ENCODE measurements at places on chromosomes 6 and 20.

DNA sequence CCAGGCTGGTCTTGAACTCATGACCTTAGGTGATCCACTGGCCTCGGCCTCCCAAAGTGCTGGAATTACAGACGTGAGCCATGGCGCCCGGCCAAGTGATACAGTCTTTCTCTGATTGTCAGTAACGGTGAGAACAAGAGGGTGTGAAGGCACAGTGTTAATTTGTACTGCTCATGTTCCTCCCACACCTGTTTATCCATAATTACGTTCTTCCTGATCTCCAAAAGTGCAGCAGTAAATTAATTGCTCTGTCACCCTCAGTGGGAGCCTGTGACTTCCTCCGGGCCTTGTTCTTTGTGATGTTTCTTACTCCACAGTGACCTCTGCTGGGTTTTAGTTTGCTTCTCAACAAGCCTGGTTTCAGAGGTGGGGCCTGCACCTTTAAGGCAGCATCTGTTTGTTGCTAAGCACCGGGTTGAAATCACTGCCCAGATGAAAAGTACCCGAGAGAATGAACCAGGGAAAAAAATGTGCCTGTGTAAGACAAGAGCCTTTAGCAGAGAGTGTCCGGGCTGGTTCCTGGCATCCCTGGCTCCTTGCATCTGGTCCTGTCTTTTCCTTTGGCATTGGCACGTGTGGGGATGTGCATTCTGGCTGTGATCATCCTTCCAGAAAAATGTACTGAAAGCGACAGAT, 89.1 kb upstream of the CLDN20 start:
- DNase-seq: peak; percentile 85

GRCh38 chr20:38515631-38516030, 43.0 kb downstream of the RALGAPB start:
- no peak for DNase-seq

DNA sequence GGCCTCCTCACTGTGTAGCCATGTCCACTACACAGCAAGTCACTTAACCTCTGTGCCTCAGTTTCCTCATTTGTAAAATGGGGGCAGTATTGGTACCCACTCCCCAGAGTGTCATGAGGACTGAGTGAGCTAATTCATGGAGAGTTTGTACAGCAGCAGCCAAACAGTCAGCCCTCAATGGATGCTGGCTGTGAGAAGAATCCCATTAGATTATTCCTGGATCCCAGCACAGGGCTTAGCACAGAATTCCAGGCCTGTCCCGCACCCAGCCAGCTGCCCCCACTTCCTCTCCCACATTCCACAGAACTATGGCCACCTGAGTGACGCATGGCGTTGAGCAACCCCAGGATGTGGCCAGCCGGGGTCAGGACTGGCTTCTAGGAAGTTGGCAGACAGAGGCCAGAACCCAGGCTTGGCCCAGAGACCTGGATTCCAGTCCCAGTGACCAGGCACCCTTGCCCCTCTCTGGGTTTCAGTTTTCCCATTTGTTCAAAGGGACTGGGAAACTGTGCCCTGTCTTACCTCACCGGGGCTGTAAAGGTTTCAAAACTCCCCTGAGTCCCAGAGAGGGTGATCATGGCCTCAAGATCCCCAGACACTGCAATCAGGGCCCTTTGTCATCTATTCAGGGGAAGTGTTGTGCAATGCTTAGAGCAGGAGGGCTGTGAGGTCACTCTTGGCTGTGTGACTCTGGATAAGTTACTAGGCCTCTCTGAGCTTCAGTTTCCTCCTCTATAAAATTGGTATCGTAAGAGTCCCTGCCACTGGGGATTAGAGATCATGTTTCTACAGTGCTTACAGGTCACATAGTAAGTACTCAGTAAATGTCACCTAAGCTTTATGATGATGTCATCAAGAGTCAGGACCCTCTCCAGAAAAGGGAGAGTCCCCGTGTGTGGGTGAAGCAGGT, 3.0 kb upstream of the TGM2 start:
- DNase-seq: peak; percentile 29

DNA sequence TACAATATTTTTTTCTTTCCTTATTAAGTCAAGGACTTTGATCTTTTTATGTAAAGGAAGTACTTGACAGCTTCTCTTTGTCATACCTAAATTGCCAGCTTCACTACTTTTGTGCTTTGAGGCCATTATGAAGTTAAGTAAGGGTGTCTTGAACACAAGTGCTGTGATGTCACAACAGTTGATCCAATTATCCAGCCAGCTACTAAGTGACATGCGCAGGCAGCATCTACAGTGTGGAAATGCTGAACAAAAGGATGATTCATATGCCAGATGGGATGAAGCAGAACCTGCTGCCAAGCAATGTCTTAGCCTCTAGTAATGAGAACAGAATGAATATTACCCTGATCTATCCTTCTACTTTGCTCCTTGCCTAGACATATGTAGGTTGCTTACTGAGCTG, 68.3 kb upstream of the TMEM244 start:
- no peak for DNase-seq

DNA sequence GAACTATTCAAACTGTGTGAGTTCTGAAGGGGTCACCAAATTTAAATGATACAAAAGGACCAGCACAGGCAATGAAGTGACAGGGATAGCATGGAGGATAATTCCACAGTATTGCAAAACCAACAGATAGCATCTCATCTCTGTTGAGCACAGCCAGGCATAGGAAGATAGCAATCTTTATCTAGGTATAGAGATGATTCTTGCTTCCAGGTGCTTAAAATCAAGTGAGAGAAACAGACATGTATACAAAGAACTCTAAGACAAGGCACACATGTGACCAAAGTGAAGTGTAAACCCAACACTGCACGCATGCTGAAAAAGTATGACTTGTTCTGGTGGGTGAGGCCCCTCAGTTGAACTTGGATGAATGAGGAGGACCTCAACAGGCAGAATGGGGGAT, 48.4 kb upstream of the ARMC2 start:
- no peak for DNase-seq

DNA sequence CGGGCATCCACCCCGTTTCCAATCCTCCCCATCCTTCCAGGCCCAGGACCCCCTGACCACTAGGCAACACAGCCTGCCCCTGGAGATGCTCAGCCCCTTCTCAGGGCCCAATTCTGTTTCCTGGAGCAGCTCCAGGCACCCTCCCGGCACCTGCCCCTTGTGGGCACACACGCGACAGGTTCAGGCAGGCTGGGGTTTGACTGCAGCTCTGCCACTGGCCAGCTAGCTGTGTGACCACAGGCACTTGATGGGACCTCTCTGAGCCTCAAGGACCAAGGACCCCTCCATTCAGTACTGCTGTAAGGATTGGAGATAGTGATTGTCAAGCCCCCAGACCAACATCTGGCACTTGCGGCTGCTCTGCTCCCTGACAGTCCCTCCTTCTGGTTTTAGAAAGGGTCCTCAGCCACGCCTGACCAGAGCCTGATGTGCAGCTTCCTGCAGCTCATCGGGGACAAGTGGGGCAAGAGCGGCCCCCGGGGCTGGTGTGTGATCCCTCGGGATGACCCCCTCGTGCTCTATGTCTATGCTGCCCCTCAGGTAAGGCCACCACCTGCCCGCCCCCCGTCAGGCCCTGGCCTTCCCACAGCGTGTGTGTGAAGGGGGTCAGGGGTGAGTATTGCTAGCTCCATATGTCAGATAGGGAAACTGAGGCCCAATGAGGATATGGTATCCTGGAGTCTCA, 21.7 kb downstream of the FGD2 start:
- no peak for DNase-seq

GRCh38 chr6:160750276-160750689, 48.2 kb downstream of the PLG start:
- peak; percentile 64 for DNase-seq

- DNase-seq: peak; percentile 32
Measured at GRCh38 chr6:119978274-119978889, 628.8 kb upstream of the MAN1A1 start.

- DNase-seq: no peak
Measured at GRCh38 chr20:56773749-56774148, 144.6 kb downstream of the TFAP2C start.

GRCh38 chr6:150025201-150025917, at the start of gene RAET1L:
RAET1L (minus strand) TSS chr6:150025532; CDS start chr6:150025471, 61 bp downstream.
- no peak for DNase-seq

GRCh38 chr6:168164462-168165061, 85.5 kb upstream of the FRMD1 start:
- DNase-seq: no peak

DNA sequence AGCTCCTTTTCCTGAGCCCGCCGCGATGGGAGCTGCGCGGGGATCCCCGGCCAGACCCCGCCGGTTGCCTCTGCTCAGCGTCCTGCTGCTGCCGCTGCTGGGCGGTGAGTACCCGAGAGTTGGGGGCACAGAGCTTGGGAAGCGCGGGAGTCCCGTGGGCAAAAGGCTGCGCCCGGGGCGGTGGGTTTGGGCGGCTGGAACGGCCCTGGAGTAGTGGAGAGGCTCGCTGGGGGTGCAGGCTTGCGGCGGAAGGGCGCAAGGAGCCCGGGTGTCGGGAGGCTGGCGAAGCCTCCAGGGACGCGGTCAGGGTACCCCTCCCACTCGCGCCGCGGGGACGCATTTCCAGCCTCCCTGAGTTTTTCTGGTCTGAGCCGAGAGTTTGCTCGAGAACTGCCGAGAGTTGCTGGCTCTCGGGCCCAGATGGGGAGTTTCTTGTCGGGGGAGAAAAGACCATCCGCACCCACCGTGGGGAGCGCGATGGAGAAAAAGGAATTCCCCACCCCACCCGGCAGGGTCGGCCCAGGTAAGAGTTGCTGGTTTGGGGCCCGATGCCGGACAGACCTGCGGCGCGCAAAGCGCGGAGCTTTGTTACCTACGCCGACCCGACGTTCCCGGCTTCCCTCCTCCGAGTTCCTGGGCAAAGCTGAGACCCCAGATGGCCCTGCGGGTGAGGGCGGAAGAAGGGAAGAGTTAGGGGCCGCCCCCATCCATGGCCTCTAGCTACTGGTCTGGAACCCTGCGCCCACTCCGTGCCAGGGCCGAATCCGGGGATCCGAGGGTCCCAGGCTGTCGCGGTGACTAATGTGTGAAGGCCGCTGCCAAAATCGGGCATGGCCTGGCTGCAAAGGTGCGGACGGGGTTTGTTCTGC, 584 bp downstream of the PTK7 start:
- DNase-seq: peak; percentile 78

GRCh38 chr6:6907286-6907685, 200.5 kb upstream of the RREB1 start:
- no peak for DNase-seq

GRCh38 chr6:1080453-1081337, 231.2 kb upstream of the FOXQ1 start:
- DNase-seq: no peak

GRCh38 chr6:163772701-163773100, 358.2 kb downstream of the QKI start:
- no peak for DNase-seq

GRCh38 chr6:87700397-87701343, 1.4 kb downstream of the AKIRIN2 start:
- peak; percentile 55 for DNase-seq

GRCh38 chr20:57260934-57261333, 5.5 kb downstream of the BMP7 start:
- DNase-seq: peak; percentile 41

GRCh38 chr6:8557014-8557748, 121.8 kb upstream of the SLC35B3 start:
- DNase-seq: no peak

DNA sequence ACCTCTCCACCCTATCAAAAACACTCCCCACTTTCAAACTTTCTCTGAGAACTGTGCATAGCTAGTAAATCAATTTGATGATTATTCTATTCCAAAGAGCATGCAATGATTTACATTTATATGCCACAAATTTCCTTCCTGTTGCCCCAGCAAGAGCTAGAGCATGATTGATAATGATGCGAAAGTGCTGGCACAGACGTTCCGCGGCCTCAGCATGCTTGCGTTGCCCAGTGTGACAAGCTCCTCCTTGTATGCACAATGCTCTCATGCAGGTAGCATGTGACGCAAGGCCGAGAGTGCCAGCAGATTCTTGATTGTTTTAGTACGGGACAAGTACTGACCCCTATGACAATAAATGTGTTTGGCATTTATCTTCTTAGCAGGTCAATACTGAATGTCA, 696.3 kb upstream of the SLC35B3 start:
- no peak for DNase-seq

GRCh38 chr6:107956586-107957307, 1.3 kb downstream of the SEC63 start:
- no peak for DNase-seq

GRCh38 chr20:22312744-22313346, 271.5 kb downstream of the FOXA2 start:
- peak; percentile 64 for DNase-seq

DNA sequence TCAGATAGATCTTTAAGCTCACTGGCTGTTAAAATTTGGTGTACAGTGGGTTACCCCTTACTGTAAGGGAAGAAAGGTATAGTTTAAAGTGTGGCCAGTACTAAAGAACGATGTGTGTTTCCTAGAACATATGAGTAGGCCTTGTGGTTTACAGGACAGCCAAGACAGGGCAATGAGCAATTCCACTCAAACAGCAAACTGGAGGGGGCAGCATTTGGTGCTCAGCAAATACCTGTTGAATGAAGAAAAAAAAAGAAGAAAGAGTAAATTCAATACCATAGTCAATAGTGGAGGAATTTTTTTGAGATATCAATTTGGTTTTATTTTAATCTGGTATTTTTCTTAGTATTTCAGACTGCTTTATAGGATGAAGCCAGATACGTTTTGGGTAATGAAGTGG, 3.8 kb upstream of the NCOA5 start:
- DNase-seq: no peak
